ENCODE measurements at places on chromosomes 2 and 18.

- no peak for DNase-seq
Observed at GRCh38 chr2:236855866-236856847, 229.5 kb upstream of the COPS8 start.

DNA sequence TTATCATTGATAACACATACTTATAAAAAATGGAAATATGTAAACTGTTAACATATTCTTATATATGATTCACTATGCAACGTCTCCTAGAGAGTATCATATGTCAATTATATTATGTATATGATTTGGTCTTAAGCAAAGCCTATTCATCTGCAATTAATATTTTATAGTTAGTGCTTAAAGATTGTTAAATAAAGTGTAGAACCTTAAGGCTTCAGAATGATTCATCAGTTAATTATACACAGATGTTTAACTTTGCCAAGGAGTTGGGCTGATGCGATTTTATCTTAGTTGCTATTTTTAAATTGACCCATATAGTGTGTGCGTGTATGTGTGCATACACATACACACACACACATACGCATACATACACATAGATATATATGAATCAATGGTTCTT lies 323.1 kb downstream of the RBM43 start:
- DNase-seq, result no peak

GRCh38 chr18:26628017-26628416 lies 79.7 kb upstream of the KCTD1 start:
- no peak for DNase-seq

DNA sequence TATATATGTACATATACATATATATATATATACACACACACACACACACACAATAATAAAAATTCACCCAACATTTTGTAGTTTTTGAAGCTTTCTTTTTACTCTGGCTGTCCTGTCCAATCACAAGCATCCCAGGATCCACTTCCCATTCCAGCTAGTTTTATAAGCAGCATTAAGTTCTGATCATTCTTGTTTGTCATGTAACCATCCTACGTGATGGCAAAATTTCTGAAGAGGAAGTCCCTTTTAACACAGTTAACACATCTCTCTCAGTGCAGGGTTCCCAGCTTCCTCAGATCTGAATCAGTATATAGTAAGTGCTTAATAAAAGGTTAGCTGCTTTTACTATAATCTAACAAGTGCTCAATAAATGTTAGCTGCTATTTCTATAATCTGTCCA lies 26.4 kb downstream of the MYOM1 start:
- DNase-seq, result no peak
